Skin of body (tissue), 3 donors: ENCODE measurements at places on chromosomes 16 and 17. TPM values are rescaled to one million over a fixed set of nuclear protein-coding genes. Genes with fewer than 3 reads are reported as not detected.

The TM4SF5 gene
- not detected for total RNA-seq

The AANAT gene
- total RNA-seq = not detected

The TPSB2 gene
- total RNA-seq = 3.9 TPM

The TNS4 gene
- 25.6 TPM for total RNA-seq

The BEAN1 gene
- 2.5 TPM for total RNA-seq

The TMEM88 gene
- 3.6 TPM for total RNA-seq

The COASY gene
- total RNA-seq = 14.6 TPM

The SMIM36 gene
- total RNA-seq = not detected
